Stimulated activated CD4-positive, alpha-beta T cell treated with anti-CD3 and anti-CD28 coated beads, Interleukin-1b, Interleukin-23, amount 100 ng/mL, for 4 hours (primary cell): ENCODE measurements at places on chromosomes 6 and 20.

- DNase-seq = peak; percentile 12
These were observed 346.5 kb upstream of the PLCB4 start for GRCh38 chr20:8722277-8722928.

GRCh38 chr20:44208770-44209169 is 1.8 kb downstream of the OSER1 start:
- DNase-seq = no peak

- DNase-seq = no peak
These were observed 23.3 kb downstream of the NAPB start for GRCh38 chr20:23397961-23398360.

GRCh38 chr6:159594750-159595117 is 98.3 kb downstream of the SOD2 start:
- DNase-seq = no peak

GRCh38 chr6:133918208-133918930 is 29.5 kb downstream of the TCF21 start:
- DNase-seq = no peak

DNA sequence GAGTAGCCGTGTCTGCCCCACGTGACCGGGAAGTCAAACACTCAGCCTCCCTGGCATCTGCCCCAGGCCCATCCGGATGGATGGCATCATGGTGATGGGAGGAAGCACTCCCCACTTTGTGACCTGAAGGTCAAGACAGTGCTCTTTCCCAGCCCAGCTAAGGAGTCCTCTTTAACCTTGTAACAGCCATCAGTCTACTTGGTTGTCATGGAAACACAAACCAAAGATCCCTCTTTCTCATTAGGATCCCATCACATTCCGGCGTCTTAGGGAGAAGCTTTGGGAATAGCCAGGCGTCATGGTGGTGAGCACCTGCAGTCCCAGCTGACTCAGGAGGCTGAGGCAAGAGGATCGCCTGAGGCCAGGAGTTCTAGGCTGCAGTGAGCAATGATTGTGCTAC is 90.9 kb upstream of the FOXC1 start:
- DNase-seq = no peak

- peak; percentile 10 for DNase-seq
These were observed 96.1 kb upstream of the RIN2 start for GRCh38 chr20:19661717-19662636.

GRCh38 chr6:4459032-4459431 is 317.2 kb upstream of the CDYL start:
- no peak for DNase-seq

DNA sequence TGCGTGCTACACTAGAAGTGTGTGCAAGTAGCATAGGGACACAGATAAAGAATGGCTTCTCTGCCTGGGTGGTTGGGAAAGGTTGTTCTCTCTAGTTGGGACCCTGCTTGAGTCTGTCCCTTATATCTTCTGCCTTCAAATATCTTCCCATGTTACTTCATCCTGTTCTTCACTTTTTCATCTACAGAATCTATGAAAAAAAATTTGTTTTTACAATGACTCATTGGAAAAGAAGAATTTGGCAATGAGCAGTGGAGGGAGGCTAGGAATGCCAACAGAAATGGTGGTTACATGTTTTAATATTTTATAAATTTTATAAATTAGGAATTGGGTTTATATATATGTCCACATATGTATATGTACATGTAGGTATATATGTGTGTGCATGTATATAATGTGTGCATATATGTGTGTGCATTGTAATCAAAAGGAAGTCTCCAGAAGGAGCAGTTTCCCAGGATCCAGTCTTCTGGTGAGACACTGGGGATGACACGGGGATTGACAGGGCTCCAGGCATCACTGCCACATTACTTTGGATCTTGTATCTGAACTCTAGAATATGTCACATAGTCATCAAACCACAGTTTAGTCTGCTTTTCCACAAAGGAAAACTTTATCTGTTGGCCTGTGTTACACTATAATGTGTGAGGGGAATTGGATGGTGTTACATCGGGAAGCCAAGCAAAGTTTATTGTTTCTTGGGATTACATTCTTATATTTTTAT is 75.3 kb upstream of the RIPOR2 start:
- DNase-seq = no peak

DNA sequence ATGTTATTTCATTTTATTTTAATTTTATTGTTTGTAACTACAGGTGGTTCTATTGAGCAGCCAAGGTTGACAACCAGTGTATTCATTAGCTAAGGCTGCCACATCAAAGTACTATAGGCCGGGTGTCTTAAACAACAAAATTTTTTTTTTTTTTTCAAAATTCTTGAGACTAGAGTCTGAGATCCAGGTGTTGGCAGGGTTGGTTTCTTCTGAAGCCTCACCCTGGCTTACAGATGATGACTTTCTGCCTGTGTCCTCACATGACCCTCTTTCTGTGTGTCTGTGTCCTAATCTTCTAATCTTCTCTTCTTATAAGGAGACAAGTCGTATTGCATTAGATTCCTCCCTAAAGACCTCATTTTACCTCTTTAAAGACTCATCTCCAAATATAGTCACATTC is 208.4 kb downstream of the MANEA start:
- DNase-seq = no peak

DNA sequence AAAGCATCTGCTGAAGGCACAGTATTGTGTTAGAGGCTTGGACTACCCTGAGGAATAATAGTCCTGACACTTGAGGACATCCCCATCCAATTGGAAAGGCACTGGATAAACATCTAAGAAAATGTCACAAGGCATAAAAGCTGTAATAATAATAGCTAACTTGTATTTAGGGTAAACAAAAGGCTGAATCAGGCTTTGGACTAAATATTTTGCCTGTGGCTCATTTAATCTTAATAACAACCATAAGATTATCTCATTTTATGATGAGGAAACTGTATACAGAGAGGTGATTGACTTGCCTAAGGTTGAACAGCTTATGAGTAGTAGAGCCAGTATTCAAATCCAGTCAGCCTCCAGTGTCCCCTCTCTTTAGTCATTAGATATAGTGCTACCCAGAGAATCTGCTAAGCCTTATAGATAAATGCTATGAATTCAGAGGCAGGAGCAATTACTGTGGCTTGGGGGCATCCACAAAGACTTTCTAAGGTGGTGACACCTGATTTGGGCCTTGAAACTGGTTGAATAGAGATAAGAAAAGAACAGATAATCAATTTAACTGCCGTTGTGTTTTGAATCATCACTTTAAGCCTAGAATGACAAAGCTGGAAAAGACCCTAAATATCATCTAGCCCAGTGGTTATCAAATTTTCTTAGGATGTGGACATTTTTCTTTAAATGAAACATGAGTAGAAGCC is 7.5 kb upstream of the ZSWIM1 start:
- DNase-seq = no peak

DNA sequence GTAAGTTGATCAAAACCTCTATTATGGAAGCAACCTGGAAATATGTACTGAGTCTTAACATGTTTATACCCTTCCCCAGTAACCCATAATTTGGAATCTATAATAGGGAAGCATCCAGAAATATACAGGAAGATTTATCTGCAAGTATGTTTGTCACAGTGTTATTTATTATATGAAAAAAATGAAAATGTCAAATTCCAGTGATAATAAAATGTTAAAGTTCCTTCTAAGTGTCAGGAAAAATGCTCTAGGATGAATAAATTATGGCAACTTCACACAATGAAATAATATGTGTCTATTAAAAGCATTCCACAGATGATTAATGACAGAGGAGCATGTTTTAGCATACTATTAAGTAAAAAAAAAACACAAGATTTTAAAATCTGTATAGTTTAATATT is 237.7 kb upstream of the PRND start:
- DNase-seq = no peak

DNA sequence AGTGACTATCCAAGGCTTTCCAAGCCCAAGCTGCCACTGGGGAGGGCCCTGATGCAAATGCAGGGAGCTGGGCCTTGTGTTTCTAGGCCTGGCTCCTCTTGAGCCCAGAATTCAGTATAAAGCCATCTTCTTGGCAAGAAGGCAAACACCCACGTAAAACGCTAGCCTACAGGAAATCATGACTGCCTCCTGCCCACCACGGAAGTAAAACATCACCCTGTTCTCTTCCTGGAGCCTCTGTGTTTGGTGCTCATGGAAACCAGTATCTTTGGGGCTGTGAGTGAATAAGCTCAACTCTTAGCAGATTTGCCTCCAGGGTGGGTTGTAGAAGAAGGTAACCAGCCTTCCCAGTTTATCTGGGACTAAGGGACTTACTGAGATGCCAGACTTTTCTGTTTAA is 271.0 kb downstream of the ZNF217 start:
- DNase-seq = peak; percentile 8

DNA sequence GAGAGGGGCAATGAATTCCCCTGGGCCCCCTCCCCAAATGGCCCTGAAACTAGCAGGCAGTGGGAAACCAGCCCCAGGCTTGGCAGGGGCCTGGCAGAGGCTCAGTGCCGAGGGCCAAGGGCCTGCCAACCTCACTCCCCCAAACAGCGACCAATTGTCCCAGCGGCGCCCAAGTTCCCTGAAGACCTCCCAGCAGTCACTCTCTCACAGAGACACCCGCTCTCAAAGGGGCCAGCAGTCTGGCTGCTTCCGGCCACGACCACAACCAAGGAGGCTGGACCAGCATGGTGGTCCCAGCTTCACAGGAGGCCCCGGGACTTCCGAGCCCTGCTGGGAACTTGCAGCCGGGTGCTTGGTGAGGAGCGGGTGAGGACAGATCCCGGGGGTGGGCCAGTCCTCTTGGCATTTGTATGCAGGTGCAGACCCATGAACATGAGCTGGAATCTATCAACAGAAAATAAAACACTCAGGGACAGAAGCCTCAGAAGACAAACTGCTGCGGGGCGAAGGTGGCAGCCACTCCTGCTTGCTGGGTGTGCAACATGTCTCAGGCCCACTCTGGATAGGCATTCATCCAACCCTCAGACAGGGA is 17.5 kb upstream of the SIRPA start:
- no peak for DNase-seq

GRCh38 chr6:2179241-2179640 is 66.2 kb downstream of the GMDS start:
- DNase-seq = no peak

- peak; percentile 35 for DNase-seq
These were observed 107.7 kb upstream of the PRND start for GRCh38 chr20:4613718-4614620.

DNA sequence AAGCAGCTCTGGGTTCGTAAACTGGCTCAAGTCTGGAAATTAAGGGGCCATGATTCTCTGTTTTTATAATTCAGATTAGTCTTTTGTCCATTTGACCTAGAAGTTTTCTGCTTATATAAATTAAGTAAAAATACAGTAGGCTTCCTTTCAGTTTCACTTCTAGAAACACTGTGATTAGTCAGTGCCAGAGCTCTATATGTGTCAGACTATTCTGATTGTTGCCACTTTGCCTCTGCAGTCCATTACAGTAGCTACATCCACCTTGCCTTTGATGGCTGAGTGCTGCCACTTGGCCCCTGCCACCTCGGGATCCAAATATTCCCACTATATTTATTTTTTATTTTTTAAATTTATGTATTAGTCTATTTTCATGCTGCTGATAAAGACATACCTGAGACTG is 7.9 kb downstream of the ZC2HC1B start:
- DNase-seq = no peak

GRCh38 chr6:71851214-71851613 is 35.1 kb upstream of the RIMS1 start:
- no peak for DNase-seq

DNA sequence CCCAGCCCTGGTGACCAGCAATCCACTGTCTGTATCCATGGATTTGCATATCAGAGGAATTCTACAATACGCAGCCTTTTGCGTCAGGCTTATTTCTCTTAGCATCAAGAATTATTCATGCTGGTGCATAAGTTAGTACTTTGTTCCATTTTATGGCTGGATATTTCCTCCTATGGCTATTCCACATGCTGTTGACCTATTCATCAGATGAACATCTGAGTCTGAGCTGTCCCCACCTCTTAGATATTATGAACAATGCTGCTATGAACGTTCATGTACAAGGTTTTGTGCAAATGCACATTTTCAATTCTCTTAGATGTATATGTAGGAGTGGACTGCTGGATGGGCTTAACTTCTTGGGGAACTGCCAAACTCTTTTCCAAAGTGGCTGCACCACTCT is 79.0 kb upstream of the CST7 start:
- DNase-seq = no peak

DNA sequence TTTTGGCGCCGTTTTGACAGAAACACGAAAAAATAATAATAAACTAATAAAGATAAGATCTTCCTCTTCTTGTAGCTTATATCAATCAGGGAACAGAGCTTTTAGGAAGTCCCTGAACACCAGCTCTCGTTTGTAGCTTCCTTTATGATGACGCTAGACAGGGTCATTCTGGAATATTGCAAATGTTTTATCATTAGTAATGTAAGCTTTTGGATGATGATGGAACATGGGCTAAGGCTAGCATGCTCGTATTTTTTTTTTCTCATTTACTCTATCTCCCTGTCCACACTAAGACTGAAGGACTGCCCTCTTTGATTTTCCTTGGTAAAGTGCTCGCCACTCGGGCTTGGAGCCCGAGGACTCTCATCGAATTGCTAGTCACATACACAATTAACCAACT is 22.1 kb upstream of the POM121L2 start:
- DNase-seq = no peak

- DNase-seq = no peak
These were observed 129.2 kb downstream of the UNC5CL start for GRCh38 chr6:40909811-40910210.

DNA sequence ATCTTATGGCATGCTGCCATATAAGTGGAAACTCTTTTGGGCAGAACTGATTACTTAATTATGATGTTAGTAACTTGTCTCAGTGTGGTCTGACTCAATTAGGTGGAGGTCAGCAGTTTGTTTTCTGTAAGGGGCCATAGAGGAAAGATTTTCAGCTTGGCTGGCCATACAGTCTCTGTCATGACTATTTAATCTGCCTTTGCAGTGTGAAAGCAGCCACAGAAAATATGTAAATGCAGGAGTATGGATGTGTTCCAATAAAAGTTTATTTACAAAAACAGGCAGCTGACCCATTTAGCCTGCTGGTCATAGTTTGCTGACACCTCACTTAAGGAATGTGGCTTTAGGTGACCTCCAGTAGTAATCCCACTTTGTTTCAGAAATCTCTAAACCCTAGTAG is 700.7 kb downstream of the EPM2A start:
- DNase-seq = no peak

DNA sequence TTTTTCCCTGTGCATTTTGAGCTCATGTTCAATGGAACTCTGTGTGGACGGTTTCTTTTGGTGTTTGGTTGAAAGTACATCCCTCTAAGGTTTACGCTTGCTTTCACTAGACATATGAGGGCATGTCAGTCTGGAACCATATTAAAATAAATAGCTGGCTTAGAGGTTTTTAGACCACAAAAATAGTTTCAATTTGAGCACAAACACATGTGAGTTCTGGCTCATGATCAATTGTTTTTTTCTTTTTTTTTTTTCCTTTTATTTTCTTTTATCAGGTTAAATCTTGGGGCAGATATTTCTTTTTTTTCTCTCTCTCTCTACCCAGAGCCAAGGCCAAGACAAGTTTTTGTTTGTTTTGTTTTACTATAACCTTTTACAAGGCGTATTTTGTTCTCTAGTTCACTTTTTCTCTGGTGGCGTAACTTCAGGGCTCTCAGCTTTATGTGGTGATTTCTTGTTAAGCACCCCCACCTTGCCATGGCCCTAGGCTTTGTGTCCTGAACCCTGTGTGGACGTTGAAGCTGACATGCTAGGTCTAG is 92.9 kb downstream of the SHLD1 start:
- no peak for DNase-seq
